Stimulated activated CD8-positive, alpha-beta memory T cell treated with anti-CD3 and anti-CD28 coated beads, Interleukin-7, amount 100 ng/mL, for 1 hour (primary cell): ENCODE measurements at places on chromosomes 2 and 18.

GRCh38 chr2:113838277-113838676 is 51.6 kb upstream of the ACTR3 start:
- no peak for DNase-seq

DNA sequence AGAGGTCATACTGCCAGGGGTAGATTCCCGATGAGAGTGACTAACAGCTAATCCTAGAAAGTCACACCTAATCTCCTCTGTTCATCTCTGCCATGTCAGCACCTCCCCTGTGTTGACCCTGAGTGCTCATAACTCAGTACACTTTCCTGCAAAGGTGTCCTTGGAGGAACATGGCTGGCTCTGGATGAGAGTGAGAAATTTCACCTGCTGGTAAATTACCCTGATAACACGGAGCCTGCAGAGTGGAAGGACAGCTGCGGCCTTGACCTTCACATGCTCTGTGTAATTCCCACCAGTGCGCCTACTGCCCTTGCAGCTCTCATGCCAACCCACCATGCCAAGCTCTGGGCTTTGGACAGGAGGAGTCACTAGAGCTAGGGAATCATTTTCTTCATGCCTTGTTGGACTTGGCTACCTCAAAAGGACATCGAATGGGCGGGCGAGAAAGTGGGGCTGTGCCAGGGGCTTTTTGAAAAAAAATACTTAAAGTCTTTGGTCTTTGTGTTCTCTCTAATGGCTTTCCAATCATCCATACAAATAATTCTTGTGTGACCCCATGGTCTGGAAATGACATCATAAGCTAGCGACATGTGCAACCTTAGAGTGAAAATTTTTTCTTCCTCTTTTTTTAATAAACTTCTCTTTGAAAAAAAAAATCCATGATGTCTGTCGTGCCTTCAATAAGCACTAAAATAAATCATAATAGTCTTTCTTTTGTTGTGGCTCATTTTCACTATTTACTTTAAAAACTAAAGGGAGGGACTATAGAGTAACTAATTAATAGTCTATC is 319.9 kb downstream of the MYCN start:
- DNase-seq: no peak

GRCh38 chr2:45741161-45741850 is 89.8 kb downstream of the PRKCE start:
- DNase-seq: no peak

- no peak for DNase-seq
These were observed 108.4 kb downstream of the AFF3 start for GRCh38 chr2:100033976-100034375.

- DNase-seq: no peak
These were observed 40.9 kb upstream of the KCNG2 start for GRCh38 chr18:79756826-79757225.

GRCh38 chr2:105117565-105117964 is 79.7 kb downstream of the MRPS9 start:
- DNase-seq: no peak

- DNase-seq: no peak
These were observed 537.4 kb downstream of the CPS1 start for GRCh38 chr2:211093743-211094303.

- no peak for DNase-seq
These were observed 8.6 kb downstream of the ACP1 start for GRCh38 chr2:273333-273732.

GRCh38 chr18:31677592-31677991 is 6.8 kb downstream of the B4GALT6 start:
- no peak for DNase-seq

DNA sequence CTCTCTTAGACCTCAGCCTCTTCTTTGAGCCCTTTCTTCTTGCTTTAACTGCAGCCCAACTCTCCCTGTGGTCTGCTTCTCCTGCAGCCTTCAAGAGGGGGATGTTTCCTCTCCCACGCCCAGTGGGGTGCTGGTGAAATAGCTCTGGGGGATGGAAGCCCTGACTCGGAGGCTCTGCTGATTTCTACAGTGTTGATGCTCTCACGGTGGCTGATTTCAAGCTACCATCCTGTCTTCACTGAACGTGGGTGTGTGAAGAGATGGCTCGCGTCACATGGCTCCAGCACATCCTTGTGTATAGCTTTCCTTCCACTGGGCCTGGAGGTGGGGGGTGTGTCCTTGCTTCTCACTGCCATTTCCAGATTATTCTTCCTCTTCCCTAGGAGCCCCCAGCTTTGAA is 20.0 kb downstream of the MPP4 start:
- DNase-seq: no peak

DNA sequence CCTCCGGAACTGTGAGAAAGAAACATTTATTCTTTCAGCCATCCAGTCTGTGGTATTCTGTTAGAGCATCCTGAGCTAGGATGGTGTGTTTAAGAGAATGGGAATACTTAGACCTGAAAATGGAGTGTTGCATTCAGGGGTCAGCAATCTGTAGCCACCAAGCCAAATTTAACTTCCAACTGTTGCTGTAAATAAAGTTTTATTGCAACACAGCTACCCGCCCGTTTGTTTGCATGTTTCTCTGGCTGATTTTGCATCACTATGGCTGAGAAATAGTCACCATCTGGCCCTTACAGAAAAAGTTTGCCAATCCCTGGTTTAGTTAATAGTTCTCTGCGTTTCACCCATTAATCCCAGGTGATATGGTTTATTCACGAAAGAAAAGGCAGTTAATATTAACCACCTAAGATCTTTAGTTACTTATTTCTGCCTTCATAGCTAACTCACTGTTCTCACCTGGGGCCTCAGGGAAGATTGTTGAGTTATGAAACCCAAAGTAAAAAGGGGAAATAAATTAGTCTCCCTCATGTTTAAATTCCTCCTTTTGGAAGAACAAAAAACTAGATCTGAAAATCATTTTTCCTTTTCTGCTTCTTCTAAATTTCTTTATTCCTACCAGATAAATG is 9.5 kb upstream of the CYS1 start:
- no peak for DNase-seq

DNA sequence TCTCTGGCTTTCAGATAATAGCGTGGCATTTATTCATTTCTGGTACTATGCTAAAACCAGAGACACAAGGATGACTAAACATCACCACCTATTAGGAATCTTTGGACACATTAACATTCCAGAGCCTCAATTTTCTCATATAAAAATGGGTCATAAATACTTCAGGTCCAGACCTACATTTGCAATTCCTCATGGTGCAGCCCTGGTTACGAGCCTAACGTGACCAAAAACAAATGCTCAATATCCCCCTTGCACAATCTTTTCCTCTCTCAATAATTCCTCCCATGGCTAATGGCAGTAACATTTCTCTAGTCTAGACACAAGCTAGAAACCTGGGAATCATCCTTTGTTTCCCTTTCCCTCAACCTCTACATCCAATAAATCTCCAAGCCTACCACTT is 112.8 kb upstream of the NABP1 start:
- no peak for DNase-seq

- DNase-seq: no peak
These were observed 52.0 kb upstream of the CALCRL start for GRCh38 chr2:187499941-187500532.

DNA sequence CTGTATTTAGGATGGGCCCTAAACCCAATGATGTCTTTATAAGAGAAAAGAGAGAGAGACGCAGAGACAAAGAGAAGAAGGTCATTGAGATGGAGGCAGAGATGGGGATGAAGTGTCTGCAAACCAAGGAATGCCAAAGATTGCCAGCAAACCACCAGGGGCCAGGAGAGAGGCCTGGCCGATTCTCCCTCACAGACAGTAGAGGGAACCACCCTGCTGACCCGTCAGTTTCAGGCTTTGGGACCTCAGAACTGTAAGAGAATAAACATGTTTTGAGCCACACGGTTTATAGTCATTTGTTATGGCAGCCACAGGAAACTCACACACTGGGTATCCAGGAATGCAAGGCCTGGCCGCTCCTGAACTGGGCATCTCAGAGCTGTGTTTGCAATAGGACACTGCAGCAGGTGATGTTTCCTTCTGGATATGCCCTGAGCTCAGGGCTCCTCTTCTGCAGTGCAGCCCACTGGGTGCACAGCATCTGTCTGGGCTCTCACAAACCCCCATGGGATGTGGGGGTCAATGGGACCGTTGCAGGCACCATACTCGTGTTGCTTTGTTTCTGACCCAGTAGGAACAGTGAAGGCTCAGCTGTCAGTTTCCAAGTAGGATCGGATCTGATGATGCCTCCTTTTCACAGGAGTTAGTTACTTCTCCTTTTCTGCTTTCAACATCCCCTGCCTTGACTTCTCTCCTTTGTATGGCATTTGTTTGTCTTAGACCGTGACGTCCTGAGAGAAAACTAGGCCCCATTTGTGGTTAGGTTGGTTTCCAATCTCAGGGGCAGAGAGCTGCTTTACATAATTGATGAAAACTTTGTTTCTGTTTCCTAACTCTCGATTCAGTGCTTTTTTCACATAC is 20.8 kb downstream of the PTPN18 start:
- no peak for DNase-seq

GRCh38 chr18:49597157-49597931 is 35.5 kb downstream of the LIPG start:
- DNase-seq: no peak

DNA sequence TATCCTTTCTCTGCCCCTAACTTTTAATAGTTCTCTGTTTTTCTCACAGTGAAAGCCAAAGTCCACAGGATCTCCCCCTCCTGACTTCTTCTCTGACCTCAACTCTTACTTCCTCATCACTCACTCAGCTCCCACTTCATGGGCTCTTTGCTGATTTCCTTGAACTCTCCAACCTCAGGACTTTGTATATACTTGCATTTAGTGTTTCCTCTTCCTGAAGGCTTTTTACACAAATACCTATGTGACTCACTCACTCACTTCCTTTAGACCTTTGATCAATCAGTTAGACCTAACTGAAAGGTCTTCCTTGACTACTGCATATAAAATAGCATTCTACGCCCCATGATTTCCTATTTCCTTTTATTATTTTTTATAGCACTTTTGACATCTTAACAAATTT is 233.1 kb upstream of the MEX3C start:
- no peak for DNase-seq

DNA sequence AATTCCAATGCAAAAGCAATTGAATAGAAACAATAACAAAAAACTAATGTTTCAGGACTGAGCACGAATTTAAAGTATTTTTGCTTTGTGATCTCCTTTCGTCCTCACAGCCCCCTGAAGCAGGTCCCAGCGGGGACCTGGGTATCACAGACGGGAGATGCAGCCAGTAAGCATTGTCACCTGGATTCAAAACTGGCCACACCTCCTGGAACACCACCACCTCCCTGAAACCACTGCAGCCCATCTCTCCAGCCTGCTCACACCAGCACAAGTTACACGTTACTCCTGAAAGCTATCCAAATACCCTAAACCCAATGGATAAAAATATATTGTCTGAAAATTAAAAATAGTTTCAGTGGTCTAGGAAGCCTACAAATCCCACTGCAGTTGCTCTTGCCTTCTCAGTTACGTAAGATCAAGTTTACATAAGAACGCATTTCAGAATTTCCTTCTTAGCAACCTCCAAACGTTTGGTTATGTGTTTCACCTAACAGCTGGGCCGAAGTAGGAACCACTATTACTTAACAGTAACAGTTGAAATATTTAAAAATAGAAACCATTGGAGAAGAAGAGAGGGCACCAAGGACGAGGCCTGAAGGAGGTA is 178.0 kb downstream of the HDAC4 start:
- DNase-seq: no peak

DNA sequence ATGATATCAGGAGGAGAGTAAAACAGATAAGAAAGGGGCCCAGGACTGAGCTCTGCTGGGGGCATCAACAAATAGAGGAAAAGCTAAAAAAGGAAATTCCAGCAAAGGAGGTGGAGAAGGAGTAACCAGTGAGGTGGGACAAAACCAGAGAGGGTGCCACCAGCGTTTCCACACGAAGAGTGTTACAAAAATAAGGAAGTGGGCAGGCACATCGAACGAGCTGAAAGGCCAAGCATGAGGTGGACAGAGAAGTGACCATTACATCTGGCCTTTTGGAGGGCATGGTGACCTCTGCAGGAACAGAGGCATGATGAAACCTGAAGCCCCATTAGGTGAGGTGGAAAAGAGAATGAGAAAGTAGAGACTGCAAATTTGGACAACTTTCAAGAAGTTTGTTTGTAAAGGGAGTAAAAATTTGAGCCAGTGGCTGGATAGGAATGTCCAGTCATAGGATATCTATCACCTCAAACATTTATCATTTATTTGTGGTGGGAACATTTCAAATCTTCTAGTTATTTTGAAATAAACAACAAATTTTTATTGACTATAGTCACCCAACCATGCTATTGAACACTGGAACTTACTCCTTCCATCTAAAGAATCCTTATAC is 18.4 kb upstream of the VIT start:
- no peak for DNase-seq

- no peak for DNase-seq
These were observed 690.1 kb upstream of the KLHL29 start for GRCh38 chr2:22694856-22695255.

- no peak for DNase-seq
These were observed 143.5 kb upstream of the RBBP8 start for GRCh38 chr18:22789600-22789999.

GRCh38 chr2:25253153-25253626 is 84.8 kb upstream of the POMC start:
- no peak for DNase-seq

DNA sequence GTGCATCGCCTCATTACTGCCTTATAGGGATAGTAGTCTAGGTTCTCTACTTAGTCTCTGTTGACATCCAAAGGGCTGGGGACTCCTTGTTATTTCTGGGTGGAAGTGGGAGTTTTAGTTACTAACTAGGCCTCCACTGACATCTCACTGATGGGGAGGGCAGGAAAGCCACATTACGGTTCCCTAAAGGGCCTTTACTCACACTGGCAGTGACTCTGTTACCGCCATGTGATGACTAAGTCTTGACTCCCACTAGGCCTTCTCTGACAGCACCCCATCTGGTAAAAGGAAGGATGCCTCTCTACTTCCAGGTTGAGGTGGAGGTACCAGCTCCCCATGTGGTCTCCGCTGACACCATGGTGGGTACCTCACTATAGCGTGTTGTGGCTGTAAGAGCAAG is 14.0 kb upstream of the BCL2L11 start:
- no peak for DNase-seq

- no peak for DNase-seq
These were observed 176.7 kb upstream of the ST6GAL2 start for GRCh38 chr2:107062599-107063220.
